ENCODE measurements at places on chromosomes 2 and 18.

- DNase-seq: no peak
Observed at GRCh38 chr2:86238354-86238753, 39.1 kb downstream of the MRPL35 start.

DNA sequence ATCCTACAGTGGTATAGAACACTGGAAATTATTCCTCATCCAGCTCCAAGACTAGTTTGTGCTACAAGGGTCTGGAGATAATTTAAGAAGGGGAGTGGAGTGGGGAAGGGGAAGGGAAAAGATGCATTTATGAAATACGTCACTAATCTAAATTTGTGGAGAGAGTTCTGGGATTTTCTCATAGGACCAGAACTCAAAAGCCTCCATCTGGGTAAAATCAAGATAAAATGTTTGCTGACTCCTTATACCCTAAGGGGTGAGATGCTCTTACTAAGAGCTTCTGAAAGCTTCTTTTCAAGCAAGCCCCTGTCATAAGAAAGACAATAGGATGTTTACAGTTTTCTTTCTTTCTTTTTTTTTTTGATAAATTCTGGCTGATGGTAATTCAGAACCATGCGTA is 88.5 kb upstream of the RBMS1 start:
- DNase-seq: no peak

- no peak for DNase-seq
Observed at GRCh38 chr2:238521870-238522269, 95.1 kb downstream of the ASB1 start.

- DNase-seq: no peak
Observed at GRCh38 chr2:46814160-46814961, 101.2 kb downstream of the MCFD2 start.

GRCh38 chr2:190664240-190664639 is 15.4 kb downstream of the NAB1 start:
- no peak for DNase-seq

- DNase-seq: no peak
Observed at GRCh38 chr2:157418239-157418641, 25.6 kb downstream of the CYTIP start.

- DNase-seq: no peak
Observed at GRCh38 chr2:38700881-38701458, 35.1 kb downstream of the GALM start.

GRCh38 chr2:97359861-97360584 is 229.7 kb downstream of the ANKRD36B start:
- no peak for DNase-seq

GRCh38 chr2:31522786-31523185 is 58.0 kb downstream of the SRD5A2 start:
- DNase-seq: no peak
